Neural crest cell (in vitro differentiated cells): ENCODE measurements at places on chromosomes 4 and X. TPM values are rescaled to one million over a fixed set of nuclear protein-coding genes. Genes with fewer than 3 reads are reported as not detected.

DNA sequence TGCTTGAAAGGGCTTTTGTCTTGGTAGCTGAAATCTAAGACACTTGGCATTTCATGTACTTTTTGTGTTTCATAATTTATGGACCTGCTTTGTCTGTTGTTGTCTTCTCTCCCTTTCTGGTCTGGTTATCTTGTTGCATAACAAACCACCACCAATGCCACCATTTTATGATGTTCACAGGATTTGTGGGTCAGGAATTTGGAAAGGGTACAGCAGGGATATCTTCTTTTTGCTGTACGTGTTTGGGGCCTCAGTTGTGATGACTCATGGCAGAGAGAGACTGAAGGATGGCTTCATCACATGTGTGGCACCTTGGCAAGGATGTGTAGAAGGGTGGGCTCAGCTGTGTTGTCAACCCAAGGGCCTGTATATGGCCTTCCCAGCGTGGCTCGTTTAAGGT lies 35.2 kb downstream of the KDM6A start:
- H3K4me1 ChIP-seq, result peaks cover 36% of the 10 kb centered on the region
- H3K27me3 ChIP-seq, result no peaks in the 10 kb centered on the region
- no peak overlapping the region for H3K4me3 ChIP-seq
- DNase-seq, result no peak
- H3K36me3 ChIP-seq, result peaks cover 13% of the 10 kb centered on the region

GRCh38 chr4:121764702-121765367 lies at the start of gene SMIM43:
Gene SMIM43 (minus strand): TSS chr4:121765164. CDS start chr4:121765105, 59 bp downstream.
- H3K27me3 ChIP-seq, result peaks cover 87% of the 10 kb centered on the region
- peak within 1 kb of the TSS; percentile 88 for H3K4me3 ChIP-seq
- H3K27ac ChIP-seq, result no peak within 1 kb of the TSS
- DNase-seq, result peak; percentile 8
- H3K4me1 ChIP-seq, result peaks cover 5% of the 10 kb centered on the region
- no peaks in the 10 kb centered on the region for H3K36me3 ChIP-seq

- no peak for DNase-seq
- peaks cover 3% of the 10 kb centered on the region for H3K36me3 ChIP-seq
- no peak overlapping the region for H3K27ac ChIP-seq
- peaks cover 1% of the 10 kb centered on the region for H3K4me1 ChIP-seq
- no peak overlapping the region for H3K4me3 ChIP-seq
Observed at GRCh38 chrX:65587616-65588526, 53.3 kb upstream of the LAS1L start.

GRCh38 chrX:15948318-15948660 lies 93.7 kb upstream of the AP1S2 start:
- peaks cover 26% of the 10 kb centered on the region for H3K4me1 ChIP-seq
- H3K27ac ChIP-seq, result no peak overlapping the region
- no peak for DNase-seq
- H3K4me3 ChIP-seq, result no peak overlapping the region
- H3K27me3 ChIP-seq, result no peaks in the 10 kb centered on the region
- no peaks in the 10 kb centered on the region for H3K36me3 ChIP-seq

DNA sequence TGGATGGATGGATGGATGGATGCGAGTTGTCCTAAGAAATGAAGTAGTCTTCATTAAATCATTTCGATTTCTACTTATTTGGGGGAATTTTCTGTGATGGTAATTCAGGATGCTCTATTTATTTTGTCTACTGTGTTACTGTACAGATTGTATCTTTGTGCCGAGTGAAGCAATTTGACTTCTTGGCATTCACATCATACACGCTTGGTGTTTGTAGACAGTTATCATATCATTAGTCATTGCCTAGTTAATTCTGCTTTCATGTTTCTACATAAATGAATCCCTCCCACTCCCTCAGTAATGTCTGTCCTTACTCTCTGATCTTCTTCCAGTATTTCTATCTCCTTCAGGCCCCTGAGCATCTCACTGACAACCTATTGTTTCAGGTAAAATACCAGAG lies 64.0 kb downstream of the RASGEF1B start:
- peaks cover 15% of the 10 kb centered on the region for H3K27me3 ChIP-seq
- peaks cover 9% of the 10 kb centered on the region for H3K4me1 ChIP-seq
- DNase-seq, result no peak
- no peak overlapping the region for H3K27ac ChIP-seq
- H3K4me3 ChIP-seq, result no peak overlapping the region

DNA sequence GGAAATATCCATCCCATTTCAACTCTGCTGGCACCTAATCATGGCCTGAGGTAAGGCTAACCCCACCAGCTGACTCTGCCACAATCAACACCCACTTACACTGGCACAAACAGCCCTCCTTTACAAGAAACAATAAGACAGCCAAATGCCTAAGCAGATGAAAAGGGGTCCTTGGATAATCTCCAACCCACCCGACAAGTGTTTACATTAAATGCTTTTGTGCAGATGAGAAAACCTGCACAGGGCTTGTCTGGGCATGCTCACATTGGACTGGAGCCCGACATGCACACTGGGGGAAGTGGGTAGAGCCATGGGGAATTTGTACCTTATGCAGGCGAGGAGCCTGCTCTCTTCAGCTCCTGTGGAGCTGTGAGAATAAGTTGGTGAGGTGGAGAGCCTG lies 138.9 kb upstream of the ITM2A start:
- H3K4me3 ChIP-seq, result no peak overlapping the region
- no peaks in the 10 kb centered on the region for H3K36me3 ChIP-seq
- H3K27ac ChIP-seq, result no peak overlapping the region
- no peaks in the 10 kb centered on the region for H3K27me3 ChIP-seq
- no peaks in the 10 kb centered on the region for H3K4me1 ChIP-seq

DNA sequence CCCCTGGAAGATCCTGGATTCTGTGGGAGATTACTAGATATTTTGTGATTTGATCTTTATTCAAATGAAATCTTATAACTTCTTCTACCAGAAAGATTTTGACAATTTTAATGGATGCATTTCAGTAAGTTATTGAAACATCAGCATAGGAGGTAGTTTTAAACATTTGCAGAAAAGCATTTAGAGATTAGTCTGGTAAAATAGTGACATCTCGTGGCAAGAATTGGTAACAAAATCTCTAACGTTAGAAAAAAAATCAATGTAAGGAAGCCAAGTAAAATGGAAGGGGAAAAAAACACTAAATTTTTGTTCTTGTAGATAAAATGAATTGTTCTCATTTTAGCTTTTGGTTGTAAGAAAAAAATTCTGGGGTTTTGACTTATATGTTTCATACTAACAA lies 73.3 kb downstream of the TASL start:
- H3K4me1 ChIP-seq, result peaks cover 16% of the 10 kb centered on the region
- no peak overlapping the region for H3K27ac ChIP-seq
- peaks cover 4% of the 10 kb centered on the region for H3K27me3 ChIP-seq
- no peaks in the 10 kb centered on the region for H3K36me3 ChIP-seq
- no peak overlapping the region for H3K4me3 ChIP-seq
- no peak for DNase-seq

GRCh38 chr4:174946246-174946645 lies 28.1 kb downstream of the ADAM29 start:
- H3K36me3 ChIP-seq, result no peaks in the 10 kb centered on the region
- DNase-seq, result no peak
- no peak overlapping the region for H3K27ac ChIP-seq
- H3K4me1 ChIP-seq, result no peaks in the 10 kb centered on the region
- H3K4me3 ChIP-seq, result no peak overlapping the region

DNA sequence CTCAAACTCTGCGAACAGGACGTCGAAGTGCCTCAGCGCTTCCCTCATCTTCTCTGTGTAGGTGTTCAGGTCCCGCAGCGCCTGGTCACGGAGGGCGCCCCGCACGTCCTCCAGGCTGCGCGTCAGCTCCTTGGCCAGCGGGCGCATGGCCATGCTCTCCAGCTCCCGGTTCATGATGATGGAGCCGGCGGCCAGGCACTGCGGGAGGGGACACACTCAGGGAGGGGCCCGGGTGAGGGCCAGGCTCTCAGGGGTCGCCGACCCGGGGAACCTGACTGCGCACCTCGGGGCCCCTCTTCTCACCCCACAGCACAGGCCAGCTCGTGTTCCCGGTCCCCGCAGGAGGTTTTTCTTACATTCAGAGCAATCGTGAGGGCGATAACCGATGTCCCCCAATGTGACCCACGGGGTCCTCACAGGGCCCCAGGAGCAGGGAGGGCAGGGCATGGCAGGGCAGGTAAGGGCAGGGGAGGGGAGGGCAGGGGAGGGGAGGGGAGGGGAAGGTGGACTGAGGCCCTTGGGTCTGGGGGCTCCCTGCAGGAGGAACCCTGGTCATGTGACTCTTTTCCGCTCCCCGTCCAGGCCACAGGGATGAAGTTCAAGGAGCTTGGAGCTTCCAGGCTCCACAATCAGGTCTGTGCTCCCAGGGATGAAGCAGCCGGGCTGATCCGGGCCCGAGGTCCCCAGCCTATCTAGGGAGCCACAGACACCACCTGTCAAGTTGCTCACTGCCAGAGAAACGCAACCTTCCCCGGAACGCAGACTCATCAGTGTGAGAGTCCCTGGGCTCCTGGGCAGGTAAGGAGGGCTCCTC lies 77.8 kb upstream of the MXD4 start:
- no peak for DNase-seq
- no peaks in the 10 kb centered on the region for H3K4me1 ChIP-seq
- no peaks in the 10 kb centered on the region for H3K36me3 ChIP-seq
- no peak overlapping the region for H3K27ac ChIP-seq
- H3K27me3 ChIP-seq, result peaks cover 4% of the 10 kb centered on the region

DNA sequence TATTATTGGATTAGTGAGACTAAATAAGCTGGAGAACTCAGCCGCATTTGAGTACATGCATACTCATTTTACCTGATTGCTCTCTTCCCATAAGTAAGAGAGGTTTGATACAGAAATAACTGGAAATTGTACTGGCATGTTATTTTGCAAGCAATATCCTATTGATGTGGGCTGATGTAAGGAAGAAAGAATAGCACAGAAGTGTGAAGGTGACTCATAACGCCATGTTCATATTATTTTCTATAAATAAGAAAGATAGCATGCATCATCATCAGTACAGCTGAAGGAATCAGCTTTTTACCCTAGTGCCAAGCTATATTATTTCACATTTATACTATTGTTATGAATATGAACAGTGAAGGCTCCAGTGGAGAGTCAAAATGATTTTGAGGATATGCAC lies 138.3 kb upstream of the FAM47A start:
- no peak for DNase-seq
- H3K36me3 ChIP-seq, result no peaks in the 10 kb centered on the region
- H3K4me3 ChIP-seq, result no peak overlapping the region
- H3K27ac ChIP-seq, result no peak overlapping the region

DNA sequence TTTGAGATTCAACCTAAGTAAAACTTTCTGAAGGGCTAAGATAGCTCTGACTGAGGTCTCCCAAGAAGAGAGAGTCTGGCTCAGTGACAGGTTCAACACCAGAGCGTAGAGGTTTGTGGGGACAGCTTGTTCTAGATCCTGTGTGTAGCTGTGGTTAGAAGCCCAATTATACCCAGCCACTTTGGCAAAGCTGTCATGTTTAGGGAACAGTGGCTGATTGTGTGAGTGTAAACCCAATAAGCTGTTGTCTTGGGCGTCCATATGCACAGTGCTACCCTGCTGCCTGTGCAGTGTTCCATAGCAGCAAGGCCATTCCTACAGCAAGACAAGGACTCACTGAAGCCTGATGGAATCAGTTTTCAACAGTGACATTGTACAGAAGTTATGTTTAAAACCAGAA lies 11.2 kb upstream of the SCRG1 start:
- no peak for DNase-seq
- H3K36me3 ChIP-seq, result peaks cover 11% of the 10 kb centered on the region
- H3K4me3 ChIP-seq, result no peak overlapping the region
- H3K4me1 ChIP-seq, result peaks cover 10% of the 10 kb centered on the region

Gene HAUS3
- total RNA-seq, result 26.1 and 26.9 TPM in 2 replicates

Gene HPSE
- total RNA-seq, result 0.30 and 0.32 TPM in 2 replicates

Gene KDM6A
- total RNA-seq, result 20.2 and 21.4 TPM in 2 replicates

Gene DGKK
- total RNA-seq, result 0.14 and 0.18 TPM in 2 replicates

Gene NEUROG2
- total RNA-seq, result 4.1 and 4.2 TPM in 2 replicates

Gene CYTL1
- total RNA-seq, result 13.2 and 13.5 TPM in 2 replicates

Gene PPEF2
- 0.09 TPM in 1 of 2 replicates, not detected in the other for total RNA-seq
